ENCODE measurements at places on chromosomes 3 and 15. TPM values are rescaled to one million over a fixed set of nuclear protein-coding genes. Genes with fewer than 3 reads are reported as not detected.

SPTBN5 gene
- total RNA-seq: 2.3 TPM

CPB1 gene
- total RNA-seq: not detected

UACA gene
- total RNA-seq: 141 TPM

SEMA5B gene
- total RNA-seq: 0.84 TPM

HGD gene
- total RNA-seq: 102 TPM

TMCO5A gene
- total RNA-seq: not detected

ADAMTSL3 gene
- total RNA-seq: not detected

ADAMTS7 gene
- total RNA-seq: 2.0 TPM

APOD gene
- 62.0 TPM for total RNA-seq

ZNF860 gene
- total RNA-seq: 4.7 TPM

RASGRP1 gene
- total RNA-seq: 7.3 TPM

FSIP1 gene
- total RNA-seq: 1.3 TPM

CISH gene
- total RNA-seq: 2.9 TPM

KBTBD13 gene
- total RNA-seq: not detected

RTP1 gene
- not detected for total RNA-seq

TUSC7 gene
- total RNA-seq: not detected

TGM5 gene
- total RNA-seq: not detected

CNTN6 gene
- not detected for total RNA-seq

CHRM5 gene
- not detected for total RNA-seq

REC114 gene
- not detected for total RNA-seq

MST1R gene
- total RNA-seq: 13.6 TPM

AHSG gene
- 237 TPM for total RNA-seq

LIPH gene
- total RNA-seq: 5.8 TPM

FBXW12 gene
- total RNA-seq: 1.7 TPM

TRPC1 gene
- 8.3 TPM for total RNA-seq

RNU5B-1 gene
- not detected for total RNA-seq

P2RY14 gene
- not detected for total RNA-seq

NPHP3 gene
- 16.0 TPM for total RNA-seq

TTC23 gene
- total RNA-seq: 8.5 TPM

ARID3B gene
- total RNA-seq: 37.0 TPM

IQCF2 gene
- total RNA-seq: not detected

MFGE8 gene
- 409 TPM for total RNA-seq

CLSTN2 gene
- 20.1 TPM for total RNA-seq

ATP13A5 gene
- not detected for total RNA-seq

PARP15 gene
- total RNA-seq: not detected

UBAP1L gene
- 2.7 TPM for total RNA-seq

SMAD6 gene
- total RNA-seq: 8.9 TPM

CRYGS gene
- 3.2 TPM for total RNA-seq

TYRO3 gene
- 118 TPM for total RNA-seq

SNTN gene
- total RNA-seq: not detected

APH1B gene
- total RNA-seq: 20.3 TPM

ZNF502 gene
- total RNA-seq: 2.0 TPM

LRCH3 gene
- total RNA-seq: 51.8 TPM

EXD1 gene
- not detected for total RNA-seq

RARRES1 gene
- total RNA-seq: 7.6 TPM

ATP10A gene
- total RNA-seq: not detected

CYP8B1 gene
- total RNA-seq: not detected

CPLX3 gene
- not detected for total RNA-seq

SOX2 gene
- total RNA-seq: 34.1 TPM

ST6GAL1 gene
- total RNA-seq: 34.6 TPM

DLL4 gene
- 3.4 TPM for total RNA-seq

PODXL2 gene
- total RNA-seq: 39.1 TPM

BRK1 gene
- 115 TPM for total RNA-seq

SHF gene
- total RNA-seq: 12.9 TPM

DUOXA1 gene
- total RNA-seq: not detected
